Adipocyte (in vitro differentiated cells): ENCODE measurements at places on chromosomes 5 and 9.

DNA sequence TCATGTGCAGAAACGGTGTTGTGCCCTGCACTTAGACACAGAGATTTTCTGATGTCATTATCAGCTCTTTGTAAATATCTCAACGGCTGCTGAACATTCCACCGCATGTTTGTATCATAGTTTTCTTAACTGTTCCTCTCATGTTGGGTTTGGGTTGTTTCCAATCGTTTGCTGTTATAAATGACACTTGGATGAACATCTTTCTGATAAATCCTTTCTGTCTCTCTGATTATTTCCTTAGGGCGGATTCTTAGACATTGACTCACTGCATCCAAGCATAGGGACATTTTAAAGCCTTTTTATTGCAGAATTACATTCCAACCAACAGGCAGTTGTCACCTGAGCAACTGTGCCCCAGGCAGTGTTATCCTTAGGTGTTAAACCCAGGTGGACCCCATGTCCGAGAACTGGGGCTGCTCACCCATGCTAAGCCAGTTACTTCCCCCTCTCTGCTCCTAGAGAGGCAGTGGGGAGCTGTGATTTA, 28.5 kb downstream of the COL5A1 start:
- DNase-seq: peak; percentile 86

DNA sequence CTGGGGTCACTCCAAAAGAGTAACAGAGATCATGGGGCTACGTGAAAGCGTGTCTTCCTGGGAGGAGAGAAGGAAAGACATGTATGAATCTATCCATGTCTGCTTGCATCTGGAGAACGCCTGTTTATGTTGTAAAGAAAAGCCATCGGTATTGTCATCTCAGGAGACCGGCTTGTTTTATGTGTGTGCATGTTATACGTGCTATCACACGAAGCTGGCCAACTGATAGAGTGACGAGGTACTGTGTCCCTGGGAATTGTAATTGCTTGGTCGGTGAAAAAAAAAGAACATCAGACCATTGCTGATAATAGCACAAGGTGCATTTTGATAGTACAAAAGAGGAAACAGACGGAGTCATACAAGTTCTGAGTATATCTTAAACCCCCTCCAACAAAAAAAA, 370 bp upstream of the CDH6 start:
- DNase-seq: no peak

GRCh38 chr9:130138791-130139190, 33.4 kb upstream of the NCS1 start:
- peak; percentile 87 for DNase-seq

GRCh38 chr9:87498046-87498810, 561 bp downstream of the DAPK1 start:
- DNase-seq: peak; percentile 84

DNA sequence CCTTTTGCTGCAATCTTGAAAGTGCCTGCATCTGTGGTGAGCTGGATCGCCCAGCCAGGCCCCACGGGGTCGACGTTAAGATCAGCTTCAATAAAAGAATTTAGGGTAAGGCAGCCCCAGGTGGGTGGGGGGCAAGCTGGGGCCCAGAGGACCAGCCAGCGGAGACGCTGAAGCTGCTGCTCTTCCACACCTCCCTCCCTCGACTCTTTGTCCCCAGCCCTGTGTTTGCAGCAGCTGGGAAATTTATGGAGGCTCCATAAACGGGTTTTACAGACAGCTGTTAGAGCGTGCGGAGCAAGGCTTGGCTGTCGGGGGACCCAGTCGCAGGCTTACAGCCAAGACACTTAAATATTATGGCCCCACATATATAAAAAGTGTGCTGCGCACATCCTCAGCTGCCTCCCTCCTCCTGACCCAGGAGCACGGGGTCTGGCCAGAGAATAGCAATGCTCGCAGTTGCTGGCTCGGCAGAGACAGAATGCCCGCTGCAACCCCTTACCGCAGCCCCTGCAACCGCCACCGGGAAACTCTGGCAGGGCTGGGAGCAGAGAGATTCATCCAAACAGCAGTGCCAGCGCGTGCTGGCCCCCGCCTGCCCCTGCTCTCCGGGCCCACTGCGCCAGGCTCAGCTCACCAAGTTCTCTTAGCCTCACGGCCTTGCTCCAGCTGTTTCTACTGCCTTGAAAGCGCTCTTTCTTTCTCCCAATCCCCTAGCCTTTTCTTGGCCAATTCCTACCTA, 28.4 kb upstream of the MVB12B start:
- no peak for DNase-seq

DNA sequence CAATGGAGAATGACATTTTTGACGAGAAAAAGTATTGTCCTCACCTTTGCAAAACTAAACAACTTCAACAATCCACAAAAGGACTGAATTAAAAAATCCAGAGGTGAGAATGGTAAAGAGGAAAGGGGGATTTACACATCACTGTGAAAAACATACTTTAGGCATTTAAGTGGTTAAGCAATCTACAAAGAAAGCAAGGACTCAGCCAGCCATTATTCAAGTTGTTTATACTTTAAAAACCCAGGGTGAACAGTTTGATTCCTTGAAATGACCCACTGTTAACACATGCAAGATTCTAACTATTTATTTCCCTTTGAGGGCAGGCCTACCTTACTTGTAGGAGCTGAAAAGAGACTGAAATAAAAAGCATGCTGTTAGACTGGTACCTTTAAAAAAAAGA, 29.3 kb downstream of the TUT7 start:
- no peak for DNase-seq

DNA sequence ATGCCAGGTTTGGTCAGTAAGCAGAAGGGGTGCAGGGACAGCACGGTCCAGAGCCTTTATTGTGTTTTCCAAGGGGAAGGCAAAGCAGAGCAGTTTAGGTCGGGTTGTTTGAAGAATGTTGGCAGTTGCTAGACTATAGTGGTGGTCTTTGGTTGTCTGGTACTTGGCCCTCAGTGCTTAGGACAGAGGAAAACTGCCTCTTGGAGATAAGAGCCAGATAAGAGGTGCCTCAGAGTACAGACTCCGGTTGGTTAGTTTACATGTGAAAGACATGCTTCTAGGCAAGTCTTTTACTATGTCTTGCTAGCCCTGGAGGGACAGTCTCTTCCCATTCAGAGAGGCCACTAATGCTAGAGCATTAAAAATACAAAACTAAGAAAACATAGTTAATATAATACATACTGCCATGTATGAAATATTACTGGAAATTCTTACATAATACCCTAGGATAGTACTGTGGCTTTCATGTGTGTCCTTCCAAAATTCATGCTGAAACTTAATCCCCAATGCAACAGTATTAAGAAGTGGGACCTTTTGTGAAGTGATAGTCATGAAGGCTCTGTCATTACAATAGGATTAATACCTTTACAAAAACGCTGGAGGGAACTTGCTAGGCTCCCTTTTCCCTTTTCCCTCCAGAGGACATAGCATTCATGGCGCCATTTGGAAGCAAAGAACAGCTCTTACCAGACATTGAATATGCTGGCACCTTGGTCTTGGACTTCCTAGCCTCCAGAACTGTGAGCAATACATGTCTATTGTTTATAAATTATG, 280.4 kb downstream of the TMEM167A start:
- no peak for DNase-seq

- DNase-seq: no peak
Observed at GRCh38 chr5:138455232-138455930, 9.9 kb upstream of the EGR1 start.

- peak; percentile 88 for DNase-seq
Observed at GRCh38 chr9:27125030-27125429, 16.0 kb downstream of the TEK start.
